ENCODE measurements at places on chromosomes 3 and 15. TPM values are rescaled to one million over a fixed set of nuclear protein-coding genes. Genes with fewer than 3 reads are reported as not detected.

ISLR2 gene
- polyA plus RNA-seq: 0.98 TPM

GRCh38 chr15:61299075-61299763 lies 70.1 kb upstream of the RORA start:
- no peak overlapping the region for H3K27ac ChIP-seq
- H3K36me3 ChIP-seq: no peaks in the 10 kb centered on the region
- H3K4me3 ChIP-seq: no peak overlapping the region
- H3K4me1 ChIP-seq: no peaks in the 10 kb centered on the region
- no peak for DNase-seq

NUP210 gene
- 22.9 TPM for polyA plus RNA-seq

- peaks cover 10% of the 10 kb centered on the region for H3K36me3 ChIP-seq
- H3K4me1 ChIP-seq: peaks cover 3% of the 10 kb centered on the region
- no peaks in the 10 kb centered on the region for H3K27me3 ChIP-seq
- H3K27ac ChIP-seq: no peak overlapping the region
- no peak overlapping the region for H3K4me3 ChIP-seq
Measured at GRCh38 chr3:128280481-128281052, 127.3 kb downstream of the EEFSEC start.

TPRG1 gene
- 3.2 TPM for polyA plus RNA-seq

HTR3E gene
- polyA plus RNA-seq: 0.05 TPM

- H3K36me3 ChIP-seq: no peaks in the 10 kb centered on the region
- DNase-seq: no peak
- no peak overlapping the region for H3K4me3 ChIP-seq
- H3K27ac ChIP-seq: no peak overlapping the region
Measured at GRCh38 chr3:72679540-72680198, 168.6 kb downstream of the SHQ1 start.

TUSC7 gene
- polyA plus RNA-seq: not detected

GRCh38 chr3:177705976-177706823 lies 508.9 kb upstream of the TBL1XR1 start:
- peaks cover 15% of the 10 kb centered on the region for H3K4me1 ChIP-seq
- H3K36me3 ChIP-seq: no peaks in the 10 kb centered on the region
- H3K4me3 ChIP-seq: no peak overlapping the region
- DNase-seq: peak; percentile 42
- no peaks in the 10 kb centered on the region for H3K27me3 ChIP-seq

MRAS gene
- polyA plus RNA-seq: 11.7 TPM

GRCh38 chr15:36803773-36804172 lies 224.3 kb downstream of the CDIN1 start:
- no peaks in the 10 kb centered on the region for H3K27me3 ChIP-seq
- no peaks in the 10 kb centered on the region for H3K4me1 ChIP-seq
- no peaks in the 10 kb centered on the region for H3K36me3 ChIP-seq
- no peak overlapping the region for H3K27ac ChIP-seq
- H3K4me3 ChIP-seq: no peak overlapping the region

LDHAL6B gene
- polyA plus RNA-seq: not detected

GRCh38 chr15:89198934-89199333 lies 22.4 kb downstream of the RLBP1 start:
- H3K36me3 ChIP-seq: peaks cover 10% of the 10 kb centered on the region
- H3K4me1 ChIP-seq: peaks cover 3% of the 10 kb centered on the region
- H3K4me3 ChIP-seq: no peak overlapping the region

OR5H14 gene
- polyA plus RNA-seq: not detected

WDR6 gene
- polyA plus RNA-seq: 209 TPM

HCN4 gene
- polyA plus RNA-seq: 0.07 TPM

All from thymus (tissue), 14 donors.